ENCODE measurements at places on chromosomes 13 and 19.

DNA sequence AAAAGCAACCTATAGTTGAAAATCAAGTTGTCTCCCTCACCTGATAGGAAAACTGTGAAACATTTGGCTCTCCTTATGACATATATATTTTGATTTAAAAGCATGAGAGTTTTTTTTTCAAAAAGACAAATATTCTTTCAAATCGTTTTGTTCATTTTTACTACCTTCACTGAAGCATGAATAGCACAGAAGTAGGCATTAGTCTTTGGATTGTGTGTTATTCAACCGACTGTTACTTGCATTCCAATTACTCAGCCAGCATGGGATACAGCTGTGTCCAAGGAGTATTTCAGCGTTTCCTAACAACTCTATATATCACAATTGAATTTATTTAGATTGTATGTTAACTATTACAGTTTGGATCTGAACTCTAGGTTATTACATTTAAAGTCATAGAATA lies 135.2 kb downstream of the PCDH9 start:
- DNase-seq, result no peak

DNA sequence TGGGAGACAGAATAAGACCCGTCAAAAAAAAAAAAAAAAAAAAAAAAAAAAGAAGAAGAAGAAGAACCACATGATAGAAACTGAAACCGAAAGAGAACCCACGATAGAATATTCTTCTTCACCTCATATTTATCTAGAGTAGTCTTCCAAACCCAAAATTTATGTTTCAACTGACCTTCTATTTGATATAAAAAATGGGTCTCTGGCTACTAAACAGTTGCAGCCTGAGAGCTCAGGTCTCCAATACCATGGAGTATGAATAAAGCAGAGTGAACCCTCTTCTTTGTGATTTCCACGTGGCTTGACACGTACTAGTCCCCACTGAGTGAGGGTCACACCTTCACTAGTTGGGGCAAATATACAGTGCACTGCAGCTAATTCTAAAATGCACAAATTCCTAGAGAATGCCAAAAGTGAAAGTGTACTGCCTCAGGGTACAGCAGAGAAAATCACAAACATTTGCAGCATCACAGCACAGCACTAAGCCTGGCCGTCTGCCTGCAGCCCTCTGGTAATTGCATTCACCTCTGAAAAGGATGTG lies 30.8 kb upstream of the RFC3 start:
- DNase-seq, result peak; percentile 0

GRCh38 chr13:111288276-111288675 lies 32.2 kb upstream of the TEX29 start:
- DNase-seq, result no peak

DNA sequence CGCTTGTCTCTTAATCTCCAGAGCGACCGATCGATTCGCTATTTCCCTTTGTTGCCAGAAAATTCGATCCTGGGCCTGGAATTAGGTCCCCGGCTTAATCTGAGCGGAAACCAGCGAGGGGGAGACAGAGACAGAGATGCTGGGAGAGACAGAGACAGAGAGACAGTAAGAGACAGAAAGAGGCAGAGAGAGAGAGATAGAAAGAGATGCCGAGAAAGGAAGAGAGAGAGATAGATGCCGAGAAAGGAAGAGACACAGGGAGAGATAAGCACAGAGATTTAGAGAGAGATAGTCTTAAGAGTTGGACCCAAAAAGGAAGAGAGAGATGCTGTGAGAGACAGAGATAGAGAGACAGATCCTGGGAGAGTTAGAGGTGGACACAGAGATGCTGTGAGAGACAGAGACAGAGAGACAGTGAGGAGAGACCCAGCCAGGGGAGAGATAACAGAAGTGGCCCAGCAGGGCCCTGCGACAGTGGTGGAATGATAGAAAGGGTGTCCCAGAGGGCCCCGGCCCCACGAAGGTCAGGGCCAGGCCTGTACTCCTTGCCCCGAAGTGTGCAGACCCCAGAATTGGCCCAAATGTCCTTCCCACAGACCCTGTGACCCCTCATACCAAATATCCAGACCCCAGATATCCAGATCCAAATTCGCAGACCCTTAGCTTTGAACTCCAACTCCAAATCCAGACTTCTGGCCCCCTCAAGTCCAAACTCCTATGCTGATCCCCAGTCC lies 1.3 kb downstream of the ERFL start:
- DNase-seq, result no peak

- no peak for DNase-seq
These were observed 16.2 kb upstream of the ZNF414 start for GRCh38 chr19:8530061-8530679.

- DNase-seq, result no peak
These were observed 97.1 kb upstream of the IRS2 start for GRCh38 chr13:109883181-109884180.

GRCh38 chr13:26133286-26133685 lies 81.5 kb upstream of the SHISA2 start:
- no peak for DNase-seq

- no peak for DNase-seq
These were observed 66.0 kb upstream of the TNFRSF19 start for GRCh38 chr13:23504180-23504579.

- DNase-seq, result peak; percentile 52
These were observed 47.2 kb downstream of the ZAR1L start for GRCh38 chr13:32267836-32268439.

- DNase-seq, result peak; percentile 84
These were observed 2.5 kb downstream of the ATP5F1D start for GRCh38 chr19:1243768-1244692.

GRCh38 chr13:34970961-34971360 lies 28.9 kb downstream of the NBEA start:
- no peak for DNase-seq

DNA sequence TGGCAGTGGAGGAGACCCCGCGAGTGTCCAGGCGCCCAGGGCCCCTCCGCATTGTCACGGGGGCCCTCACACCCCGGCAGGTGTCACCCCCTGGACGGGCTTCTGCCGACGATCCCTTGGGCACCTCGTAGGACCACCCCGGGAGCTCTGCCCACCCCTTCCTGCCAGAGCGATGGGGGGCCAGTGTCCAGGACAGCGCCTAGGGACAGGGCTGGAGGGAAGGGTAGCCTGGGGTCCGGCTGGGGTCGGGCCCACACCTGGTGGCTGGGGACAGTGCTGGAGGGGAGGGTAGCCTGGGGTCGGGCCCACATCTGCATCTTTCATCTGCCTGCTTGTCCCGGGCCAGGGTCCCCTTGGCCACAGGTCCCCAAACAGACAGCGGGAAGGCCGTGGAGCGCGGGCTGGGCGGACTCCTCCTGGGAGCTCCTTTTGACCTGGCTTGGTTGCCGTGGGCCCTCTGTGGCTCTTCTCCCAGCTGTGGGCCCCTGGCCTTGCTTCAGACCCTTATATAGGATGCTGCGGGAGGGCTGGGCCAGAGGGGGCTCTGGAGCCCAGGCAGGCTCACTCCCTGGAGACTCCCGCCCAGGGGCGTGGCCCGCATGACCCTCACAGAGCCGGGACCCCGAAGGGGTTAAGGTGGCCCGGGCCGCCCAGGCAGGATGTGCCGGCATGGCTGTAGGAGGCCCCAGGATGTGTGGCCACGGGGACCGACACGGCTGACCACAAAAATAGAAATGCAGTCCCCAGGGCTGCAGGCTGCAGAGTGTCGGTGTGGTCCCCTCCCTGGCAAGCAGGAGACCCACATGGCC lies 74.1 kb upstream of the MCF2L start:
- DNase-seq, result no peak

DNA sequence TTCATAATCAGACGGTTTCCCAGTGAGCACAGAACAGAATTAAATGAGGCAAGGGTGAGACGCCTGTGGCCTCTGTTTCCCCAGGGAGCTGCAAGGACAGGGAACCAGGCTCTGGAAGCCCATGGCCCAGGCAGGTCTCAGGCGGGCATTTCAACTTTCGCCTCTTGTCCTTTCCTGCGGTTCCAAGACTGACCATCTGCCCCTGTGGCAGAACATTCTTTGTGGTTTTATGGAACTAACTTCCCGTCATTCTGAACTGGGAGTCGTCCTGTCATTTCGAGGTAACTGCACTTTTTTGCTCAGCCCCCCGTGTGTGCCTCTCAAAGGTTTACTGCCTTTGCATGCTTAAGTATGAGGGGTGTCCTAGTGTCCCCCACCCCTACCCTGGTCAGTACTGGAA lies 70.9 kb downstream of the KL start:
- no peak for DNase-seq

GRCh38 chr13:113623491-113624234 lies 34.3 kb downstream of the ATP4B start:
- no peak for DNase-seq

DNA sequence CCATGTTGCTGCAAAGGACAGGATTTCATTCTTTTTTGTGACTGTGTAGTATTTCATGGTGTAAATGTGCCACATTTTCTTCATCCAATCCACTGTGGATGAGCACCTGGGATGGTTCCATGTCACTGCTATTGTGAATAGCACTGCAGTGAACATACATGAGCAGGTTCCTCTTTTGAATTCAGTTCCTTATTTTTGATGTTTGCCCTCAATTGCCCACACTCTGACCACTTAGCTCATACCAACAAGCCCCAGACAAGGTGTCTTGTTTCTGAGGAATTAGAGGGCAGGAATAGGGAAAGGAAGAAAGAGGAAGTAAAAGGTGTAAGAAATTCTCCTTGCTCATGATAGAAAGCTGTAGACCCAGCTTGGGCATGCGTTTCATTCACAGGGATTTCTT lies 244.2 kb upstream of the ZNF507 start:
- DNase-seq, result no peak

- no peak for DNase-seq
These were observed 120.6 kb upstream of the GPR12 start for GRCh38 chr13:26881154-26881553.

GRCh38 chr19:48487948-48488347 lies 18.8 kb downstream of the CYTH2 start:
- DNase-seq, result no peak

GRCh38 chr13:46182491-46182877 lies 507 bp upstream of the LCP1 start:
- DNase-seq, result no peak
